ENCODE measurements at places on chromosomes 13 and 19.

- no peak for DNase-seq
These were observed at the start of gene PLPP2 for GRCh38 chr19:291006-291521. Gene PLPP2 (minus strand): TSS chr19:291403. CDS start chr19:291336, 67 bp downstream.

DNA sequence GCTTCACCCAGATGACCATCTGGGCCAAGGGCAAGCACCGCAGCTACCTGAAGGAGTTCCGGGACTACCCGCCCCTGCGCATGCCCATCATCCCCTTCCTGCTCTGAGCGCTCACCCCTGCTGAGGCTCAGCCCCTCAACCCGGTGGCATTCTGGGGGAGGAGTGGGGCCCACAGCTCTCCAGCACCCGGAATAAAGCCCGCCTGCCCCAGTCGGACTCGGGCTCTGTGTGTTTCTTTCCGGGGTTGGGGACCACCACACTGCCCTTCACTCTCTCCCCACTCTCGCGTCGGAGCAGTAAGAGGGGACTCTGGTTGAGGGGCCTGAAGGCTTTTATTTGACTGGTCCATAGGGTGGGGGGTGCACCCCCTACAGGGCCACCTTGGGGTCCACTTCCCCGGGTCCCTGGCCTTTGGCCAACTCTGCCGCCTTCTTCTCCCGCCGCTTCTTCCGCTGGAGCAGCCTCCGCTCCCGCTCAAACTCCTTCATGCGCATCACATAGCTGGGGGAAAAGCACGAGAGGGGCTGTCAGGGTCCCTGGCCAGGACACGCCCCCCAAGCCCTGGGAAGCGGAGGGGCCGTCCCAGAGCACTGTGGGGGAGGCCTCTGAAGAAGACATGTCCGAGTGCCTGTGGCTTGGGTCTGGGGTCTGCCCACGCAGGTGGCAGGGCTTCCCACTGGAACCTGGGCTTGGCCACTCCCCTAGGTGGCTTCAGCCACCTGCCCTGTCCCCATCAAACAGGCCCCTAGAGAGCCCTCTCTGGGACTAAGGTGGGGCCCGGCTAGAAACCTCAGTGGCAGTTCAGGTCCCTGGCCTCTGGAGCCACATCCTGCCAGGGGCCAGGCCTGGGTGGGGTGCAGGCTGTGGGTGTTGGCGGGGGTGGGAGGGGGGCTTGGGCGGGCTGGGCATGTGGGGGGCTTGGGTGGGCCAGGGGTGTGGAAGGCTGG lies 5.8 kb downstream of the NDUFB7 start:
- no peak for DNase-seq

- DNase-seq, result no peak
These were observed 29.2 kb downstream of the IL12RB1 start for GRCh38 chr19:18057557-18057956.

DNA sequence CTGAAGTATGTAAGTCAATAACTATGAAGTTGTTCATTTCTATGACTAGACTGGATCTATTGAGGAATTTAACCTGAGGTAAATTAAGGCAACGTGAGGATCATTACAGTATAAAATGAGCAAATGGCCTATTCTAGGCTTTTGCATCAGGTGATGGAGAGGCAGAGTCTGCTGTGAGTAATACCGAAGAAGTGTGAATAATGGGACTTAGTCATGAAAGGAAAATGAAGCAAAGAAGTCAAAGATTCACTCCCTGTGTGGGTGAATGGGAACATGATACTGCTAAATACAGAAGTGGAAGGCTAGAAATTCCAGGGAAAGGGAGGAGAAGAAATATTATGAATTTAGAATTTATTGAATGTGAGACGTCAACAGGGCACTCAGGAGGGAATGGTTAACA lies 774.1 kb downstream of the LIG4 start:
- DNase-seq, result no peak

DNA sequence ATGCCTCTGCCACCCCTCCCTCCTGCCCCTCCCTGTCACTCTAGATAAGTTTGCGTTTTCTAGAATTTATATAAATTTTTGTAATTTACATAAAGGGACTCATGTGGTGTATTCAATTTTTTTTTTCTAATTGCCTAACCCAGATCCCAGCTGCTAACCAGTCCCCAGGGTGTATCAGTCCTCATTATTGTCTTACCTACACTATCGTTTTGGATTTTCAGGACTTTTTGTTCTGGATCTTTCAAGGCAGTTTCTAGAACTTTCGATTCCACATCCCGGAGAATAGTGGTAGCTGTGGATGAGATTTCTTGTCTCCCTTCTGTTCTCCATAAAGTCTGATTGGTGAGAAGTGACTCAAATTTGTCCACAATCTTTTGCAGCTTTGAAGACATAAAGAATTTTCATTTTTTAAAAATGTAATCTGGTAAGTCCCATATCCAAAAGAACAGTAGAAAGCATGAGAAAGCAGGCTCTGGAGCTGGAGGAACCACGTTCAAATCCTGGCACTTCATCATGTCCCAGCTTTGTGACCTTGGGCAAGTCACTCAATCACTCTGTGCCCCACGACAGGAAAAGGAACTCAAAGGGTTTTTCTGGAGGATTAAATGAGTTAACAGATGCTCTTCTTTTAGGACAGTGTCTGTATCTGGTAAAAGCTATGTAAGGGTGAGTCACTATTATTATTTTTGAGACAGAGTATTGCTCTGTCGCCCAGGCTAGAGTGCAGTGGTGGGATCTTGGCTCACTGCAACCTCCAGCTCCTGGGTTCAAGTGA lies 19.7 kb downstream of the ADGRE3 start:
- no peak for DNase-seq

DNA sequence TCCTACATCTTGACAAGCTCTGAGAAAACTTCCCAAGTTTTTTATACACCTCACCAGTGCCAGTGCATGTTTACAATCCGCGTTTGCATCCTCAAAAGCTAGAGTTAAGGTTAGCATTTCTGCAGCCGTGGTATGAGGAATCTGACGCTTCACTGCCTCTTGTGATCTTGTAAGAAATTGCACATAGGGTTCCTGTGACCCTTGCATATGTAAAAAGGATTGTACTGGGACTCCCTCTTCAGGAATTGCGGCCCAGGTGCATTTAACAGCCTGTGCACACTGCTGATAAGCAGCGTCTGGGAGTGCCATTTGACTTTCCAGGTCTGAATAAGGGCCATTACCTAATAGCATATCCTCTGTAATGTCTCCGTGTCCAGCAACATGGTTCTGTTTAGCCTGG lies 15.3 kb downstream of the FPR3 start:
- no peak for DNase-seq

- DNase-seq, result no peak
These were observed 46.2 kb downstream of the RNASEH2B start for GRCh38 chr13:50955798-50956197.
